ENCODE measurements at places on chromosomes 7 and 10. TPM values are rescaled to one million over a fixed set of nuclear protein-coding genes. Genes with fewer than 3 reads are reported as not detected.
A peak's percentile ranks its signal among the peaks of the same experiment; 100 is the strongest.

MSMB gene
- not detected for total RNA-seq

AKR1C8 gene
- not detected for total RNA-seq

PILRA gene
- 0.85 TPM for total RNA-seq

C7orf57 gene
- total RNA-seq, result 0.67 TPM

TMEM176A gene
- total RNA-seq, result not detected

IMPDH1 gene
- total RNA-seq, result 50.5 TPM

ELN gene
- not detected for total RNA-seq

CCDC172 gene
- total RNA-seq, result not detected

ERVW-1 gene
- total RNA-seq, result not detected

CDHR1 gene
- total RNA-seq, result 27.4 TPM

PLXNA4 gene
- under 0.01 TPM for total RNA-seq

UBE2D1 gene
- total RNA-seq, result 15.5 TPM

STEAP1 gene
- 14.9 TPM for total RNA-seq

CFTR gene
- not detected for total RNA-seq

PPP1R17 gene
- not detected for total RNA-seq

CABCOCO1 gene
- total RNA-seq, result not detected

POM121L12 gene
- total RNA-seq, result not detected

VWDE gene
- total RNA-seq, result 14.2 TPM

DNA sequence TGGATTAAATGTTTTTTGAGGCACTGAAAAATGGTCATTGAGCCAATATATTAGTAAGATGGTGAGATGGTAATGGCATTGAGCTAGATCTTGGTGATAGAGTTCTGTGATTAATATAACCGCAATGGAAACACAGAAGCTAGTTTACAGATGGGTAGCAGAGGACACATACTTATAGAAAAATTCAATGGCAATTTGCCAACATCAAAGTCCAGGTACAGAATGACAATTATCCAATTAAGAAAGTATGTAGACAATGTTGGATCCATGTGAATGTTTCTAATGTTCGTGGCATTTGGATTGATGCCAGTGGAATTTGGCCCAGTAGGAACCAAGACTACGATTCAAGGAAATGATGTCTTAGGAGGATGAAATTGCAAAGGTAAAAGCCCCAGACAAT lies 187.8 kb downstream of the GNAT3 start:
- DNase-seq, result peak; percentile 93

DNA sequence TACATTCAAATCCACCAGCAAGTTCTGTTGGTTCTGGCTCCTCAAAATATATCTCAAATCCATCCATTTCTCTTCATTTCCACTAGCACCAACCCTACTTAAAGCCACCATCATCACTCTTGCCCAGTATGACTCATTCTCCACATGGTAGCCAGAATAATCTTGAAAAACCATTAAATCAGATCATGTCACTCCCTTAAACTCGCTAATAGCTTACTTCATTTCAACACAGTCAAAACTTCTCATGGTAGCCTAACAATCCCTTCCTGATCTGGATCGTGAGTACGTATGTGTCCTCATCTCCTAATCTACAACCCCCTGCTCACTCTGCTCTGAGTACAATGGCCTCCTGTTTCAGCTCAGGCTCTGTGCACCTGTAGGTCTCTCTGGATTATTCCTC lies 8.7 kb downstream of the EPC1 start:
- no peak for DNase-seq

DNA sequence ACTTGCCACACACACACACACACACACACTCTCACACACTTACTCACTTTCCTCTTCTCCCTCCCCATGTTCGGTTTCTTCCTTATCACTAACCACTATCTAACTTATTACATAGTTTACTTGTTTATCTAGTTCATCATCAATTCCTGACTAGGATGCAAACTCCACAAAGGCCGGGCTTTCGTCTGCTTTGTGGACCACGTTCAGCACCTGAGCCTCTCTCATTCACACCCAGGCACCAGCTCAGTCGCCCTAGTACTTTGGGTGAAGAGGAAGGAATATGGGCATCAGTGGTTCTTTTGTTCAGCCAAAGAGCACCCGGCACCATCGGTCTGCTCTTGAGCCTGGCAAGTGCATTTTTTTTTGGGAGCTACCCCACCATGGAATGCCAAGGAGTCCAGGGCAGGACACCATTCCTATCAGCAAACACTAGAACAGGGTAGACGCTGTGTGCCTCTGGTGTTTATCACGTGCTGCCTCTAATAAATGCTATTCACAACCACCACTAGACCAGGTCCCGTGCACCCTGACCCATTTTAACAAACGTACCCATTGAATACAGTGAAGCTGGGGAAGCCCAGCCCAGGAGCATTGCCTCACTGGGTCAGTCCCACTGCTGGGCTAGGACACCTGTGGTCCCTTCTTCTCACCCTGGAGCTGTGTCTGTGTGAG lies 2.2 kb downstream of the C10orf67 start:
- DNase-seq, result no peak

DNA sequence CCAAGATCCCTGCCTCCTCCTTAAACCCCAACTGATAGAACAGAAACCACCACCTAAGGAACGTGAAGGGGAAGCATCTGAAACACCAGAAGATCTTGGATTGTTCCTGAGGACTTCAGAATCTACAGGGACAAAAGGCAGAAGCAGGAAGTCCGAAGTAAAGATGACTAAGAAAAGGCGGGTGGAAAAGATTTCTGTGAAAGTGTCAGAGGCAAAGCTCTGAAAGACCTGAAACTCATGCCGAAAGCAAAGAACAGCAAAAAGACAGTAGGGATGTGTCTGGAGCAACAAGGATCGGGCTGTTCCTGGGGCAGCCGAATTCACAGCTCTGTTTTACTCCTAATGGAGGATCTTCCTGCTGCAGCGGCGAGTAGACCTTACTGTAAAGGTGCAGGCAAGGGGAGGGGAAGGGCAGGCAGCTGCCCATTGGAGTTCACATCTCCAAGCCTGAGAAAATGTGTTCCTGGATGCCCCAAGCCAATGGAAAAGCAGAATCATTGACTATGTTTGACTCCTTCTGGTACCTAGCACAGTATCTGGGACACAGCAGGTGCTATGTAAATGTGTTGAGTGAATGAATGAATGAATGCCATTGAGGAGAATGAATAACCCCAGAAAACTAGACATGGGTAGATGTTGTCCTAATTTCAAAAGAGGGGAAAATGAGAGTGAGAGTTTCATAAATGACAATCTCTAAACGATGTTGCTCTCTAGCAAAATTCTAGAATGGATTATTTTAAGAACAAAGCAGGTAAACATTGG lies 40.4 kb downstream of the PDIA4 start:
- DNase-seq, result peak; percentile 42

DNA sequence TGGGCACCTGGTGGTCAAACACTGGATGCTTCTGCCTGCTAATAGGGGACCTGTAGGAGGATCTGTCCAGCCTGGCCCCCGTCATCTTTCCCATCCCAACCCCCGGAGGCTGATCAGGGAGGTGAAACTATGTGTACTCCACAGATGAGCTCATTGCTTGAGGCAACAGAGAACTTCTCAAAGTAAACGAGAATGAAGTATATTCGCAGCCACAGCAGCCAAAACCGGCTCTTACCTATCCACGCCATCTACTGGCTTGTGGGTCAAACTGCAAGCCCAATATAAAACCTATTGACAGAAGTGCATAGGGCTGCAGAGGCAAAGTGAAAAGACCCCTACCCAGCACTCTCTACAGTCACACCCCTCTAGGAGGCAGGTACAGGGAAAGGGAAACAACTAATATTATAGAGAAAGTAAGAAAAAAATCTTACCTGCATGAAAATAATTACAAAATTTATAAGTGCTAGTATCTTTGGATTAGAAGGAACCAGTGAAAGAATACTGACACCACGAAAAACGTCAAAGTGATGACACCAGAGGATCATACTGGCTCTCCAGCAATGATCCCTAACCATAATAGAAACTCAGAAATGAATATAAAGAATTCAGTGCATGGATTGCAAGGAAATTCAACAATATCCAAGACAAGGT lies 973.5 kb downstream of the ANKRD7 start:
- peak; percentile 50 for DNase-seq

DNA sequence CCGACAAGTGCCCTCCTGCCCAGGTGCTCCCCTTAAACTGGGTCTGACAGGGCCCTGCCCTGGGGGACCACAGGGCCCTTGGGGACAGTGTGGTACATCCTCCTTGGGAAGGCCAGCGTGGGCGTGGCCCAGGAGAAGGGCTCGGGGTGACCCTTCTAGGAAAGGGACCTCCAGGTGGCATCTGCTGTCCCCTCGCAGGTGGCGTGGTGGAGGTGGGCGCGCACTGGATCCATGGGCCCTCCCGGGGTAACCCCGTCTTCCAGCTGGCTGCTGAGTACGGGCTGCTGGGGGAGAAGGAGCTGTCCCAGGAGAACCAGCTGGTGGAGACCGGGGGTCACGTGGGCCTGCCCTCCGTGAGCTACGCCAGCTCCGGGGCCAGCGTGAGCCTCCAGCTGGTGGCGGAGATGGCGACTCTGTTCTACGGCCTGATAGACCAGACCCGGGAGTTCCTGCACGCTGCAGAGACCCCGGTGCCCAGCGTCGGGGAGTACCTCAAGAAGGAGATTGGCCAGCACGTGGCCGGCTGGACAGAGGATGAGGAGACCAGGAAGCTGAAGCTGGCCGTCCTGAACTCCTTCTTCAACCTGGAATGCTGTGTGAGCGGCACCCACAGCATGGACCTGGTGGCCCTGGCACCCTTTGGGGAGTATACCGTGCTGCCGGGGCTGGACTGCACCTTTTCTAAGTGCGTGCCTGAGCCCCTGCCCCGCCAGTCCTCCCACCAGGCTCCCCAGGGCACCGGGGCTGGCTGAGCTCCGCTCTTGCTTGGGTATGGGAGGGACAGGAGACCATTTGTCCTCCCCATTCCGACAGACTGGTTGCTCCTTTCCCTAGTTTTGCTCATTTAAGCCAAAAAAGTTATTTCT lies 972 bp downstream of the PAOX start:
- no peak for DNase-seq

- DNase-seq, result no peak
Observed at GRCh38 chr7:68441645-68442044, 1156.6 kb upstream of the AUTS2 start.

DNA sequence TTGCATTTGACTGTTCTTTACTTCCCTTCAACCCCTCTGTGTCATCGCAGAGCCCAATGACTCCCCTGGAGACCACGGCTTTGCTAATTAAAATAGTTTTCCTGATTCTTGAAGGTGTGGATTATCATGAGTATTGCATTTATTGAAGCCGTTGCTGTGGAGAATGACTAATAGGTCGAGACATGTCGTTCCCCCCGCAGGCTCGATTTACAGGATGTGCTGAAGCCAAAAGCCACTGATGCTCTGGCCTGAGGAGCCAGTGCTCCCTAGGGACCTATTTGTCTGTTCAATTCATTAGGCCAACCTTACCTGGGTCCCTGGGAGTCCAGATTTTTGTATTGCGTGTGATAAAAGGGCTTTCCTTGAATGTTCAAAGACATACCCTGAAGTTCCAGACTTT lies 102.3 kb downstream of the NPTX2 start:
- DNase-seq, result peak; percentile 11

- DNase-seq, result peak; percentile 90
Observed at GRCh38 chr7:46784732-46785131, 797.2 kb downstream of the TNS3 start.

DNA sequence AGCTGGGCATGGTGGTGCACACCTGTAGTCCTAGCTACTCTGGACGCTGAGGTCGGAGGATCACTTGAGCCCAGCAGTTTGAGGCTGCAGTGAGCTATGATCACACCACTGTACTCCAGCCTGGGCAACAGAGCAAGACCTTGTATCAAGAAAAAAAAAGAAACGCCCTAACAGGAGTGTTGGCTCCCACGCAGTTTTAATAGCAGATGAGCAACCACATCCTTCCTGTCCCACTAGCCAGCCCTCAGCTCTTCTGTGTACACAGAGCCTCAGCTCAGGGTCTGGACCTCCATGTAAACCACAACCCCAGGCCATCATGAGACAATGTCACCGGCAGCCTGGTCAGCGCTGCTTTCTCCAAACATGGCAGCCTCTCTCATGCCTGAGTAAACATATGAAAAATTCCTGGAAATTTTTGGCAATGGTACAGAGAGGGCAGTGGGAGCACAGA lies 108.2 kb downstream of the PIP4K2A start:
- DNase-seq, result no peak

- peak; percentile 91 for DNase-seq
Observed at GRCh38 chr7:29113384-29114102, 32.8 kb downstream of the CPVL start.

GRCh38 chr10:121490871-121491519 lies 107.2 kb downstream of the FGFR2 start:
- DNase-seq, result no peak

DNA sequence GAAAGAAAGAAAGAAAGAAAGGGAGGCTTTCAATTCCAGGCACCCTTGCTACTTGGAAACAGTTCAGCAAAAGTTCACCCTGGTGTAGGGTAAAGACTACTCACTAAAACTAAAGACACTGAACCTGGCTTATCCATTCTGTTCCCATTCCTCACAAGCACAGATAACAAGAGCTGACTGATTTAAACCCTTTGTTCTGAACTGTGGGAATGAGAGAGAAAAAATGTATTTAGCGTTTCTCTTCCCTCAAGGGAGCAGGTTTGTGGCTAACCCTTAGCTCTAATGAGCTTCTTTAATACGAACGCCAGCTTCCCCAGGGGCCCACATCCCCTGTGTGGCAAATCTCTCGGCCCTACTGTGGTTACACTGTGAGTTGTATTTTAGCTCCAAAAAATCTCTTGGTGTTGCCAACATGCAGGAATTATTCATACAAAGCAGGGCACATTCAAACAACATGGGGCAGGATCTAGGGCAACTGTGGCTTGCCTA lies 23.3 kb downstream of the PRTFDC1 start:
- DNase-seq, result no peak

GRCh38 chr10:75976681-75977080 lies 545.3 kb downstream of the LRMDA start:
- DNase-seq, result no peak

GRCh38 chr10:6598679-6599078 lies 18.6 kb upstream of the PRKCQ start:
- DNase-seq, result no peak

DNA sequence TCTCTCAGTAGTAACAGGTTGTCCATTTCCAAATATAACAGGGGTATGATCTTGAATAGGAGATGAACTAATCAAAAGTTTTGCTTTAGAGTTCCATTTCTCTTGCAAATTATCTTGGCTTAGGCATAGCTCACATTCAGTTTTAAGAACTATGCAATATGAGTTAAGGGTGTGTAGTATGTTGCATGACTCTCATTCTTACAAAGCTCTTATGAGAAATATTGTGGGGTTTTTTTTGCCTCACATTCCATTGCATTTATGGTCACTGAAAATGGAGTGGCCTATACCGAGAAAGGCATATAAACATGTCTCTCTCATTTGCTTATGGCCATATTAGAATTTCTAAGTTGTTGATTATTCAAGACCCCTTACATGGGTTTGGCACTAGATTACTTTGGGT lies 48.5 kb upstream of the LAMB1 start:
- DNase-seq, result no peak

GRCh38 chr7:142927085-142927745 lies 6.3 kb downstream of the TRPV5 start:
- no peak for DNase-seq

GRCh38 chr7:2063563-2064260 lies 169.0 kb downstream of the MAD1L1 start:
- DNase-seq, result peak; percentile 8

GRCh38 chr7:141209454-141209853 lies 135.6 kb downstream of the TMEM178B start:
- DNase-seq, result no peak

GRCh38 chr7:87858417-87859100 lies 17.6 kb downstream of the SLC25A40 start:
- no peak for DNase-seq
